Right lung (tissue), 10 donors: ENCODE measurements at places on chromosomes 4 and X. TPM values are rescaled to one million over a fixed set of nuclear protein-coding genes. Genes with fewer than 3 reads are reported as not detected.

- no peak for DNase-seq
These were observed 1.8 kb downstream of the TLR1 start for GRCh38 chr4:38802561-38803355.

The CT45A10 gene
- 14.2 TPM for polyA plus RNA-seq

The FMR1 gene
- 80.6 TPM for polyA plus RNA-seq

GRCh38 chr4:32748498-32748897, 2028.3 kb downstream of the PCDH7 start:
- DNase-seq: no peak

The MID2 gene
- 21.8 TPM for polyA plus RNA-seq

GRCh38 chrX:142251202-142251601, 46.1 kb upstream of the MAGEC2 start:
- DNase-seq: no peak

The FHDC1 gene
- 9.5 TPM for polyA plus RNA-seq

- no peak for DNase-seq
These were observed 10.1 kb downstream of the DHX15 start for GRCh38 chr4:24574236-24574635.

DNA sequence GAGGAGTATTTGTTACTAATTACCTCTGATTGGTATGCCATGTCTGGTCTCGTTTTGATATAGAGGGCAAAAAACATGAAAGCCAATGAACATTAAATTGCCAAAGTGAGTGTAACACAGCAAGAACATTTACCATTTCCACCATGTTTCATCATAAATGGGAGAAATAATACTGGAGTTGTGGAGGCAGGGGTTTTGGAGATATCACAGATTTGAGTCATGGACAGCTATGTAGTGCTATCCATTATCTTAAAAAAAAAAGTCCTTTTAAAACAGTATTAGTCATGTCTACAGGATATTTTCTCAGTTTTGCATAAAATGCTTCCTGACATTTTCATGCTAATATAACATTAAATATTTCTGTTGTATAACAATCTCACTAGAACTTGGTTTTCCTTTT, 301.2 kb downstream of the IL1RAPL1 start:
- no peak for DNase-seq

The DSPP gene
- not detected for polyA plus RNA-seq

DNA sequence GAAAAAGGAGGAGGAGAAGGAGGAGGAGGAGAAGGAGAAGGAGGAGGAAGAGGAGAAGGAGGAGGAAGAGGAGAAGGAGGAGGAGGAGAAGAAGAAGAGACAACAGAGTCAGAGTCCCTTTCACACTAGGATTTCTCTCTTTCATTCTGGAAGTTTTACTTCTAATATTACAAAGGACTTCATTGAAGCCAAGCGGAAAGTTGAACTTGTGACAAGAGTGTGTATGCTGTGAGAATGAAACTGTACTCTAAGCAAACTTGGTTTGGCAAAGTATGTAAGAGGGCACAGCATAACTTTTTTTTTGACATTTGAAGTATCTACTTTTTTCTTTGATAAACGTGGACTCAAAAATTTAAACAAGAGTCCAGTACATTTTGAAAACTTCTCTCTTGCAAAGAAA, 48.0 kb downstream of the CXCL8 start:
- DNase-seq: no peak

The HSD17B13 gene
- polyA plus RNA-seq: 0.60 TPM

The IL13RA1 gene
- 53.7 TPM for polyA plus RNA-seq

DNA sequence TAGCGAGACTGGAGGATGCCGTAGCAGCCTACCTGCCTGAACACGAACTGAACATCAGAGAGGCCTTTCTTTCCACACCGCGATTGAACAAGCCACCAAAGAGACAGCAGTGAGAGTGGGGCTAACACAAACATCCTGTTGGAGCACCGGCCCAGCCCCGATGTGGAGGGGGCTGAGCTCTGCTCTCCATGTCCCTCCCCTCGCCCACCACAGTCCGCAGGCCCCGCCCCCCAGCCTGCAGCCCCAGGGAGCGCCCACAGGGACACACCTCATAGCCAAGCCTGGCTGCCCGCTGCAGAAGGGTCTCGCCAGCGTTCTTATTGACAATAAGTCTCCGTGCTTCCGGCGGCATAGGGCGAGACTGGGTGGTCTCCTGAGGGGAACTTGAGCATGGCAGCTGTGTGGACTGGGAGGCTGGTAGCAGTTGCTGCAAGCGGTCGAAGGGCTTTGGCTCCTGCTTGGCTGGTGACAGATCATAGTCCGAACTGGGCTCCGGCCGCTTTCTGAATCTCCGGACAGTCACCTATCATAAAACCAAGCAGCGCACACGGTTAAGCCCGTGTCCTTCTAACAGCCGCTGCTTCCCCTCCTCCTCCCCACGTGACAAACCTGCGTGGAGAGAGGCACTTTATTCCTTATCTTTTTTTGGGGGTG, 35.8 kb downstream of the BCOR start:
- DNase-seq: no peak

DNA sequence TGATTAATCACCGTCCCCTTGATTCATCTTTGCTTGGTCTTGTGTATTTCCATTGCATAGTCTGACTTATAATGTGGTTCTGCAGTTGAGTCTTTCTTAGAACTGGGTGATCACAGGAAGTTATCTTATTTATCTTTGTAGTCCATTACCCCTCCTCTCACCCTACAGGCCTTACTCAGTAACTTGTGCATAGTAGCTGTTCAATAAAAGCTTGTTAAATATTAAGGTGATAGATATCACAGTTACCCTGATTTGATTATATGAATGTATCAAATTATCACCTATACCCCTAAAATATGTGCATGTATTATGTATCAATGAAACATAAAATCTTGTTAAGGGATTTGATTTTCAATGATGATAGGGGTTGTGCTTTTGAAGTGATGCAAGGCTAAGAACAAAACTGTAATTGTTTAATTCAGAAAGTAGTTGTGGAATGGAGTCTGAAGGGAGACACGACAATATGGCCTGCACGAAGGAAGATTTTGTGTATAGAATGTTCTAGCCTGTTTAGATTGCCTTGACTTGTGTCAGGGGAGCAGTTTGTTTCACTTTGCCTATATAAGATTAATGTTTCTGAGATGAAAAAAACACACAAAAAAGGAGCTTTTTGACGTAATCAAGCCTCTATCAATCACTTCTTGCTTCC, 132.4 kb upstream of the LIMCH1 start:
- DNase-seq: no peak

DNA sequence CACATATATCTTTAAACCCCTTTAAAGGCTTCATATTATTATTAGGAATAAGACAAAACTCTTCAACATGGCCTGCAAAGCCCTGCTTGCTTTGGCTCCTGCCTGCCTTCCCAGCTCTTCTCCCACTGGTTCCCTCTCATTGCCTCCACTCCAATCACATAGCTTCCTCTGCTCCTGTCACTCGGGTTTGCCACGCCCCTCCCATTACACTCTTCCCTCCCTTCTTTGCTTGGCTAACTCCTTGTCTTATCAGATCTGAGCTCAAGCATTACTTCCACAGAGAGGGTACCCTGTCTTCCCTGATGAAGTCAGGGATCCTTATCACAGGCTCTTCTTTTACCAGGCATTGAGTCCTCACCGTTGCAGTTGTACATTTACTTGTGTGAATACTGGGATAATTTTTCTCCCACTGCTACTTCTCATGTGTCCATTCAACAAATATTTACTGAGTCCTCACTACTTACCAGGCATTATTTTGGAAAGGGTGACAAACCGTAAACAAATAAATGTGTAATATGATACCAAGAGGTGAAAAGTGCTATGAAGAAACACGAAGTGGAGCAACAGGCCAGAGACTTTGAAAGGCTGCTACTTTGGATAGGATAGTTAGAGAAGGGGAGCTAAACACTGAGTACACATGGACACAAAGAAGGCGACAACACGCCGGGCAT, 3.2 kb upstream of the VGLL1 start:
- DNase-seq: no peak

GRCh38 chr4:184357772-184358171, 116.6 kb downstream of the IRF2 start:
- DNase-seq: no peak

DNA sequence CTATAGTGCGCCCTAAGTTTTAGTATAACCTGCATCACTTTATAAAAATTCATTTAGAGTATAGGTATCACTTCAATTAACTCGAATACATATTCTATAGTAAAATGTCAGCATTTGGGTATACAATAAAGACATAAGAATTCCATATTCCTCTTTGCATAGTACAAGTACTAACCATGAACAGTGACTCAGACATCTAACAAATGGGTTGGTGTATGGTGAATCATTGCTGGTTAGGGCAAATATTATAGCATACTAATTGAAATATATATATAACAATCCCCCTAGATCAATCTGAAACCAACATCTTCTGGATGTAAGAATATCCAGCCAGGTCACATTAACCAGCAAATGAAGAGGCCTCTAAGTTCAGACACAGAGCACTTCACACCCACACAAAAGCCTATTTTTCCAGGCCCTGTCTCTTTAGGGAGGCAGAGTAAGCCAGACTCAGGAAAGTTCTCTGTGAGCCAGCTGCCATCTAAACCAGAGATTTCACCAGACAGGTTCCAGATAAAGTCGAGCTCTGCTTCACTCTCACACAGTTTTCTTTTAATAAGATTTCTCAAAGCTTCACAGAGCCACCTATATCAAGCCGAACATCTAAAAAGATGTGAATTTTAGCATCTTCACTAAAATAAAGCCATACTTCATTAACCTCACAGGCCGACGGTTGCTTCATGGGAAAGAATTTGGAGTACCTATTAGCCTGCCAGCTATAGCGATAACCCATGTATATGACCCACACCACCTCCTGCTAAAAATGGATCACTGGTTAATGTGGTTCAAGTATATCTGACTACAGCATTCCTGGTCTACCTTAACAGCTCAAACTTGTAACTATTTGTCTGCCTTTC, 200.0 kb upstream of the FTHL17 start:
- no peak for DNase-seq

DNA sequence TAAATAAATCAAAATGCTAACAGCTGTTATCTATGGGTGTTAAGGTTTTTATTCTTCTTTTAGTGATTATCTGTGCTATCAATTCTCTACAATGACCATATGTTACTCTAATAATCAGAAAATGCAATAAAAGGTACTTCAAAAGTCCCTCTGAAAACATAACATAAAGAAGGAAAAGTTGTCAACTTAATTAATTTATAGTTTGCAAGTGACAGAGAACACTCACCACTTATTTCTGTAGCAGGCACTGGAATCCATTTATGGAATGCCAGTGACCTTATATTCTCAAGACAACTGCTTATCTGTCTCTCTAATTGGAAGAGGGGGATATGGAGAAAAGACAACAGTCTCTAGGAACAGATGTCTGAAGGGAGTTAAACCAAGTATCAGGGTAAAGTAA, 25.6 kb upstream of the PLS3 start:
- DNase-seq: no peak

DNA sequence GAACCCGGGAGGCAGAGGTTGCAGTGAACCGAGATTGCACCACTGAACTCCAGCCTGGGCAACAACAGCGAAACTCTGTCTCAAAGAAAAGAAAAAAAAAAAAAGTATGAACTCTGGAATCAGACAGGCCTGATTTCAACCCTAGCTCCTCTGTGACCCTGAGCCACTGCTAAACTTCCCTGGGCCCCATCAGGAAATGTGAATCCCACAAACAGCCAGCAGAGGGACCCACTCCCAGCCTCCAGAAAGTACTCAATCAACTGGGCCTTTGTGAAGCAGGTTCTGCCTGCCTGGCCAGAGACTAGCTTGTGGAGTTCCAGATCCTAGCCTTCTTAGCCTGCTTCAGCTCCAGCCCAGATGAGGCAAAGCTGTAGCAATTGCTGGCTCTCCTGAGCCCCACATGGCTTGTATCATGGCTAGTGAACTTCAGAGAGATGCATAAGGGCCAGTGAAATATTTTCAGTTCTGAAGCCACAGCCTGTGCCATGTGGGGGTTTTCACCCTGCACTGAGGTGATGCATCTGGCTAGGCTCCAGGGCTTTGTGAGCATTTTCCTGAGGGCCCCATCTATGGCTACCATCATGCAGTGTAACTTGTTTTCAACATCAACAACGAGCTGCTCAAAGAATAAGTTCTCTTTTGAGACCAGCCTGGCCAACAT, 7.2 kb upstream of the IDS start:
- DNase-seq: no peak

DNA sequence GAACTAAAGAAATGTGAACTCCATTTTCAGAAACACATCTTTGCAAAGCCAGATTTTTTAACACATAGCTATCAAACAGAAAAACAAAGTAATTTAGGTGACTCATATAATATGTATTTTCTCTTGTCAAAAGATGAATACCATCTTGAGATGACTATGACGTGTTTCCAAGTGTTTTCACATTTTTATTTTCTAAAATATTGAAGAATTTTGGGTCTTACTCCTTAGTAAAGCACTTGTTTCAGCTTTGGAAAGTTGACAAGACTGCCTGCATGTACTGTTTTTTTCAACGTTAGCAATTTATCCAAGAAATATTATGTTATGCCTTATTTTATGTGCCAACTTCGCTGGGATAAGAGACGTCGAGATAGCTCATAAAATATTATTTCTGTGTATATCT, 733.9 kb upstream of the EPHA5 start:
- DNase-seq: no peak

DNA sequence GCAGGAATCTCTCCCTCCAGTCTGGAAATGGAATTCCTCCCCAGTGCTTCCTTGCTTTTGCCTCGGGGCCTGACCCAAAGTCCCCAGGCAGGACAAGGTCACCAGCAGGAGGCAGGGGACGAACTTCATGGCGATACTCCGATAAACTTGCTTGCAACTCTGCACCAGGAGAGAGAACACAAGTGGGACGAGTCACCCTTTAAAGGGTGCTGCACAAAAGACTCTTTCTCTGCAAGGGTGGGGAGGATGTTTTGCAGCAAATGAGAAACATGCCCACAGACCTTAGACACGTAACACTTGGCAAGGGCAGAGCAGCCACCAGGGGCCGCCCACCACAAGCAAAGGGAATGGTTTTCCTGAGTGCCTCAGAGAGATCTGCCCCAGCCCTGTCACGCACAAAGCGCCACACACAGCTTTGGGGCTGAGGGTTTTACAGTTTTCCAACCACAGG, at the start of gene FGFBP2:
FGFBP2 (minus strand) TSS at position 175 of the 451 bp plus-strand sequence; CDS start at position 129, 46 bp downstream.
- no peak for DNase-seq

The NSUN7 gene
- 11.5 TPM for polyA plus RNA-seq

DNA sequence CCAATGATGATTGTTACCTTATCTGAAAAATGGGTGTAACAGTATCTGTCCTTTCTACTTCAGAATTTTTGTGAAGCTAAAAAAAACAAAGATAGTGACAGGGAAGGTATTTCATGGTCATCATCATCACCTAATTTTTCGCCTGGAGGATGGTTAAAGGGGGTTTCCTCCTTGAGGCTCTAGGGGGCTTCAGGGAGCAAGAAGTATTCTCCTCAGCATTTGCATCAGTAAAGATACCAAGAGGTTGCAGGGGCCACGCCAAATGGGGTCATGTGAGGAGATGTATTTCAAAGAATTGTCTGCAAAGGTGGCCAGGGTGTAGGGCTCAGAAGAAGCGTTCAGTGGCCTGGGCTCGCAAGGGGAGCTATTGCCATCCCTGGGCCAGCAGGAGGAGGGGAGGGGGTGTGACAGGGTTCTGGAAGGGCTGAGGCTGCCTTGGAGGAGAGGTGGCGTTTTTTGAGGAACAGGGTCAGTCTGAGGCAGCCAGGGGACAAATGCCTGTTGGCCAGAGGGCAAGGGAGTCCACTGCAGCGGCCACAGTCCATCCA, 7.3 kb upstream of the NSG1 start:
- no peak for DNase-seq
